ELR (cell line): ENCODE measurements at places on chromosomes 2 and 18.

GRCh38 chr2:75799859-75800258 lies 89.1 kb upstream of the GCFC2 start:
- DNase-seq = no peak

- no peak for DNase-seq
These were observed 141.0 kb downstream of the ADCYAP1 start for GRCh38 chr18:1045658-1046057.

DNA sequence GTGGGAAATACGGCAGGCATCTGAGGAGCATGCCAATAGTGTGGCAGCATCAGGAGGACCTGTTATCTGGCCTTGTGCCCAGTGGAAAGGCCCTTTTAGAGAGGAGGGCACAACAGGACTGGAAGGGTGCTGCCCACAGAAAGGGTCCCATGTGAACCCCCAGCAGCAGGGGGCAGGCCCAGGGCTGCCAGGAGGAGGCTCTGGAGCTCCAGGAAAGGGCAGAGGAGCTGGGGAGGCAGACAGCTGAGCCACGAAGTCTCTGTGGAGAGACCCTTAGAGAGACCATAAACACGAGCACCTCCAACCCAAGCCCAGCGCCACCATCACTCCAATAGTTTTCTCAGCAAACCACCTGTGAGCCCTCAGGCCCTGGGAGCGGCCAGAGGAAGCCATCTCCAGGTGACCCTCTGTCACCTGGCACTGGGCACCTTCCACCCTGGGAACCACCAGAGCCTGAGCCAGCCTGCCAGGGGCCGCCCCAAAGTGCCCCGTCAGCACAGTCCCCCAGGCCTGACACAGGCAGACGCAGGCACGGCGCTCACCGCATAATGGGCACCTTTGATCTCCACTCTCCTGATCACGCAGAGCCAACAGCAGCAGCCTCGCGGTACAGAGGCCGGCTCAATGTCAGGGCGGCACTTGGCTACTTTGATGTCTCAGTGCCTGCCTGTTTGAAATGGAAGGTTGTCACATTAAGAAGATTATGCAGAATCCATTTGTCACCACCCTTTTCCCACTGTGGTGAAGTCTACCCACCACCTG lies 162.5 kb upstream of the RAB6C start:
- DNase-seq = no peak

DNA sequence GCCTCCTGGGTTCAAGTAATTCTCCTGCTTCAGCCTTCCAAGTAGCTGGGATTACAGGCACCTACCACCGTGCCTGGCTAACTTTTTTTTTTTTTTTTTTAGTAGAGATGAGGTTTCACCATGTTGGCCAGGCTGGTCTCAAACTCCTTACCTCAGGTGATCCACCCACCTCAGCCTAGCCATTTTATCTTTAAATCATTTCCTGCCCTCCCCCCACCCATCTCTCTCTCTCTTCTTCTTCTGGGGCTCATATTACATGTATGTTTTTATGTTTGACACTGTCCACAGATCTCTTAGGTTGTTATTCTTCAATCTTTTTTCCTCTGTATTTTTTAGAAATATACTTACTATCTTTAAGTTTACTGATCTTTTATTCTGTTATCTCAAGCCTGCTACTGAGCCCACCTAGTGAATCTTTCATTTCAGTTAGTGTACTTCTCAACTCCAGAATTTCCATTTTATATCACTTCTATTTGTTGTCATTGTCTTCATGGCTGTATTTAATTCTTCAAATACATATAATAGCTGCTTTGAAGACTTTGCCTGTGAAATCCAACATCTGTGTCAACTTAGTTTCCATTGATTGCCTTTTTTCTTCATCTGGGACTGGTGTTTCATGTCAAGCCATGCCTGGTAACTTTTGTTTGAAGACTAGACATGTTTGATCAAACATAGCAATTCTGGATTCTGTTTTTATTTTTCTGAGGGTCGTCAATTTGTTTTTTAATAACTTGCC lies 16.2 kb downstream of the PLB1 start:
- DNase-seq = no peak

DNA sequence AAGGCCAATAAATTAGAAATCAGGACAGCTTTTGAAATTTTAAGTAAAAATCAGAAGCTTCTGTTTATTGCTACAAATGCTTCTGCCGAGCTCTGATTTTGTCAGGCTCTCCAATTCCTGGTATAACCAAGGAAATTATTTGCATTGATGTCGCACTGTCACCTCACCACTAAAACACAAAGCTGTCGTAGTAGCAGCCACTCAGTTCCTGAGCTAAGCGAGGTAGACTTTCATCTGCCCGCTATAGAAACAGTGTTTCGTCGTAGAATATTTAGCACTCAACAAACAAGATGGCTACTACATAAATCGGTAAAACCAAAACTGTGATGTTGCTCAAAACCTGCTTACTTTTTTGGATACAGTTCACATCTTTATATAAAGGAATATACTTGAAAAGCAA lies 141.3 kb upstream of the FOSL2 start:
- no peak for DNase-seq

GRCh38 chr2:77513191-77513590 lies 9.0 kb downstream of the LRRTM4 start:
- DNase-seq = no peak

GRCh38 chr18:3217948-3218647 lies 1.7 kb downstream of the MYOM1 start:
- no peak for DNase-seq

DNA sequence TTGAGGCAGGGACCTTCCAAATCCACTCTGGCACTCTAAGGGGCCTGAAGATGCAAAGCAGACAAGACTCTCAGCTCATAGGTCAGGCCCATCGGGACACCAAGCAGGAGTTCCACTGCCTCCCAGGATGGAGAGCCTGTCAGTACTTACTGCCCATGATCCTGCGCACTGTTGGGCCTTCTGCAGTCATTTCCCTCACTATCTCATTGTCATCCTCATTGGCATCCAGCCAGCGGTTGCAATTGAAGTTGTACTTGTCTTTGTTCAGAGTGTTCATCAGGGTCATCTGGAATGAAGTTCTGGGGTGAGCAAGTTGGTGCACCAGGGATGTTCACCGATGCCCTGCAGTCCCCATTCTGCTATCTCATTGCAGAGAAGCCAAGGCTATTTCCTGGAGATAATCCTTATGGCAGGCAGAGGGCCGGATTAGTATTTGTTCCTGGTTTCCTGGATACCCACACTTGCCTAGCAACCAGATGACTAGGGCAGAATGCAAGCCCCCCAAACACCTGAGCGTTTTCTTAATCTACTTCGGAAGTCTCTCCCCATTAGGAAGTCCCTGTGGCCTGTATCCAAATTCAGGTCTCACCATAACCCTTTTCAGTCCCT lies 65.1 kb downstream of the LOXHD1 start:
- no peak for DNase-seq

DNA sequence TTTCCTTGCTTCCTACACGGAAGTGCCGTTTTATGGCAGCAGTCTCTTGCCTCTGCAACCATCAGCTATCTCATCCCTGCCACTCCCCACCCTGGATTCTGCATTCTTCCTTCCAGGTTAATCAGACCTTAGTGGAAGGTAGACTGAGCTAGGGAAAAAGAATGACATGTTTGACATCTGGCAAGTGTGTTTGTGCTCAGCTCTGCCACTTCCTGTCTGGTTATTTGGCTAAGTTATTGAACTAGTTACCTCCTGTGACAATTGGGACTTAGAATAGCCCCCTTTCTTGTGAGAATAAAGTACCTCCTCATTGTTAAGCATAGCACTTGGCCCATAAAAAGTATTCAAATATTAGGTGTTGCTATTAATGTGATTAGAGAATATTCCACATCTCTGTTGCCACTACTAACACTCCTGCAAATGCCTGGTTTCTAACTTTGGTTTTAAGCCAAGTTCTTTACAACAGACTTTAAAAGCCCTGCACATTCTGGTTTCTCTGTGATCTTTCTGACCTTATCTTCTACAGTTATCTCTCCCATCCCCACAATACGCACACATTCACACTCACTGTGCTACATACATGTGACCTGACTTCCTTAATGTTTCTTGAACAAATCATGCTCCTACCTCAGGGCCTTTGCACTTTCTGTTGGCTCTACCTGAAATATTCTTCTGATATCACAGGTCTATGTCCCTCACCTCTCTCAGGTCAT lies 10.8 kb upstream of the MAPRE2 start:
- no peak for DNase-seq

- no peak for DNase-seq
These were observed 11.1 kb downstream of the TRAPPC8 start for GRCh38 chr18:31931886-31932240.

GRCh38 chr2:102837626-102838198 lies 75.9 kb downstream of the TMEM182 start:
- no peak for DNase-seq

DNA sequence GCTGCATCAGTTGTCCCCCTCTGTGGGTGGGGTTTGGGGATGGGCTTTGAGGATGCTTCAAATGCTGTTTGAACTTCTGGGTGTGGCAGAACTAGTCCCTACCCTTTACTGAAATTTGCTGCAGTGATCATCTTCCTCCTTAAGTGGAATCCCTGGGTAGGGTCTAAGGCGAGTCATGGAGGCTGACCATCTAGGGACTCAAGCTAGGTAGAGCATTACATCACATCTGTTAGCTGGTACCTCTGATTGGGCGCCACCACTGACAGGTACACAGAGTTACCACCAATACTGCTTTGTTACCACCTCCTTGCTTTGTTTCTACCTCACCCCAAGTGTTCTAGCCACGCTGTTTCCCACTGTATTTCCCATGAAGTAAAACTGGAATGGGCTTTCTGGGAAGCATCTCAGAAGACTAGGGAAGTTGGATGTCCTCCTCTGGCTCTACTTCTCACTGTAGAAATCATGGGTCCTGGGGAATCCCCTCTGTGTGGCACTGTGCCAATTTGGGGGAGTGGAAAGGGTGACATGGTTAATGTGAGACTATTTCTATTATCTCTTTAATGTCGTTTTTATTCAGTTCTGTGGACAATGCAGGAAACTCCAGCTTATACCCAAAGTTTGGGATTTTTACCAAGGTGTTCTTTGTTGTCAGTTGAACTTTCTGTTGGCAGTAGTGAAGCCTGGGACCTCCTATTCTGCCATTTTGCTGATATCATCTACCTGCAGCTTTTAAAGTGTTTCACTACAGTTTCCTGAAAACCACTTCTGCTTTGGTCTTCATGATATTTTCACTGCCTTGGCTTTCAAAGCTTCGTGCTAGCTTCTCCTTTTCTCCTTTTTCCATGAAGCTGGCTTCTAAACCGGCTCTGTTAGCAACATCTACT lies 14.5 kb upstream of the SULT1C4 start:
- DNase-seq = no peak

GRCh38 chr2:146244830-146245229 lies 1600.0 kb upstream of the ACVR2A start:
- no peak for DNase-seq

DNA sequence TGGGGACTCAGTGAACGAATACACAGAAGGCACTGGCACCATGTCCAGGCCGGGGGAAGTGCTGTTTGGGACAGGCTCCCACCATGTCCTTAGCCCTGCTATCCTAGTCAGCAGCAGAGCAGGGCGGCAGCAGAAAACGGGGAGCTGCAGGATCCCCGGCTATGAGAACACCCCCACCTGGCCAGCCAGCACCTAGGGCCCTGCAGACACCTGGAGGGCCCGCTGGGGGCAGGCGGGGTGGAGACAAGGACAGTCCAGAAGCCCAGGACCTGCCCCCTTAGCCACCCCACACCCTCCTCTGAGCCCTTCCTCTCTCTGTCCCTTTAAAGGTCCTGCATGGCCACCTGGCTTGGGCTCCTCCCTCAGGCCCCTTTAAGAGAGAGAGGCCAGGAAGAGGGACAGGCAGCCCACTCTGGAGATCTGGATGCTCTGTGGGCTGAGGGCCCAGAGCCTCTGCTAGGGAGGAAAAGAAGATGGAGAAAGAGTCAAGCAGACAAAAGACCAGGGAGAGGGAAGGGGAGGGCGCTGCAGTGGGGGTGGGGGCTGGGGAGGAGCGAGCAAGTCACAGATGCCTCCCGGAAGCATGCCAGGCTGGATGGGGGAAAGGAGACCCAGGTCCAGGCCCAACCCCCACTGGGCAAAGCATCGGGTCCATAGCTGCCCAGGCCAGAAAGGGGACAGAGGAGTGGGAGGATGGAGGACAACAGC lies 48.6 kb downstream of the BIN1 start:
- no peak for DNase-seq

- no peak for DNase-seq
These were observed 192.2 kb upstream of the HAAO start for GRCh38 chr2:42984617-42985016.

- no peak for DNase-seq
These were observed 74.7 kb downstream of the PRKCE start for GRCh38 chr2:45726188-45726587.

GRCh38 chr2:53312721-53313120 lies 454.9 kb upstream of the CHAC2 start:
- DNase-seq = no peak

DNA sequence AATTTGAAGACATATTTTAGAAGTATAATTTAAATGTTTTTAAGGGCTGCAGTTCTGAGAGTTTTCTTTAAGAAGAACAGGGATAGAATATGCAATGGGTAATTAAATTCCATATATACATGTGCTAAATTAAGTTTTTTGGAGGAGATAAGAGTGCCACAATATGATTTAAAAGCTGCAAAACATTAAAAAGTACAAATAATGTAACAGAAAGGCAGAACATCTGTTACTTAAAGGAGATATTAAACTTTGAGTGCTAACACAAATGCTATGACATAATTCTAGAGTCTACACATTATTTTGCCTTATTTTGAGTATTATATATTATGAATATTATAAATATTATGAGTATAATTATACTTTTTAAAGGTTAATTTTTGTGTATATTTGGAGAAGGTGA lies 102.4 kb downstream of the PARD3B start:
- no peak for DNase-seq
